ENCODE measurements at places on chromosomes 11 and 22. TPM values are rescaled to one million over a fixed set of nuclear protein-coding genes. Genes with fewer than 3 reads are reported as not detected.

DNA sequence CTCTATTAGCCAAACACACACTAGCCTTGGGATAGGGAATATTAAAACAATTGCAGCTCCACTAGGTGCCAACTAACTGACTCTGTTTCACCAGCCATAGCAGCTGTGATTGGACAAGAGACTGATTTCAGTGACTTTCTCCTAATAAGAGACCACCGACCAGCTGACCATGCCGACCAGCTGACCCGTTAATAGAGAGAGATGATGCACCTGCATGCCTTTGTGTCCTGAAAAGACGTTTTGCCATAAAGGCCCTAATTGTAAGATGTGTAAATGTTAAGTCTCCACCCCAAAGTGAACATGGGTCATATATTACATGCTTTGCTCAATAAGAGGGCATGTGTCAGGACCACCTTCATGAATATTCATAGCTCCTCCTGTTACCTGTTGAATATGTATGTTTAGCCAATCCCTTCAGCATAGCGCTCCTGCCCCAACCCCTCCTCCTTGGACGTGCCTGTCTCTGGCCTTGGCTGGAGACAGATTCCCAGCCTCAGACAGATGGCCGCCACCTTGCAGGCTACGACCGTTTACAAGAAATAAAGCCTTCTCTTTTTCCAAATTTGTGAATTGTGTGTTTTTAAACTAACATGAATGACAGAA, 1.3 kb upstream of the NADSYN1 start:
- no peak for DNase-seq

The RELT gene
- total RNA-seq = 139 TPM

GRCh38 chr11:59614277-59615119, 1.1 kb downstream of the OSBP start:
- no peak for DNase-seq

The RTN4R gene
- total RNA-seq = 0.68 TPM

GRCh38 chr22:49670456-49671330, 157.0 kb downstream of the BRD1 start:
- DNase-seq = no peak

The CCDC15 gene
- 1.3 TPM for total RNA-seq

The GAS2 gene
- total RNA-seq = 2.2 TPM

DNA sequence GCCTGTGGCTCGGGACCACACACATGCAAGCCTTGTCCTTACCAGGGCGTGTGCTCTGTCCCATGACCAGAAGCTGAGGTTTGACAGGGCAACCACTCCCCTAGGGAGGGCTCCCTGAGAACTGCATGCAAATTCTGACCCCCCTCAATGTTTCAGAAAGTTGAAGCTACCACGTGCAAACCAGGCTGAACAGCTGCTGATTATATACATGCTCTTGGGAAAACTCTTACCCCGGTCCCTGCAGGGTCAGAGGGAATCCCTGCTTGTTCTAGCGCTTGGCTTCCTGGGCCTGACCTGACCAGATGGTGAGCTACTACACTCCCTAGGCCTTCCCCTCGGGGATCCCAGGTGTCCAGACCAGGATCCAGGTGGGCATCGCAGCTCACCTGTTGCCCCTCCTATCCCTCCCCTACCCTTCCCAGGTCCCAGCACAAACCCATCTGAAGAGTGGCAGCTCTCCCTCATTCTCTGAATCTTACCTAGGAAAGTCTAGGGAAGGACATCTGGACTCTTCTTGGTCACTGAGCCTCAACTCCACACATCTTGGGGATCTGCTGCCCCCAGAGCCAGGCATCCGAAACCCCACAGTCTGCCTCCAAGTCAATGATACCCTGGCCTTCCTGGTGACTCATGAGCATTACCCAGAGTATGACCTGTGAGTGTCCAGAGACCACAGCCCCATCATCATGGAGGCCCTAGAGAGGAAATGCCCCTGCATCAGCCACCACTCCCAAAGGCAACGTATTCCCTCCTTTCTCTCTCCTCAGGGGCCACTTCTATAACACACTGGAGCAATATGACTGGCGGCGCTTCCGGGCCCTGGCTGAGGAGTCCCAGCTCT, 61.5 kb downstream of the BTG4 start:
- DNase-seq = no peak

DNA sequence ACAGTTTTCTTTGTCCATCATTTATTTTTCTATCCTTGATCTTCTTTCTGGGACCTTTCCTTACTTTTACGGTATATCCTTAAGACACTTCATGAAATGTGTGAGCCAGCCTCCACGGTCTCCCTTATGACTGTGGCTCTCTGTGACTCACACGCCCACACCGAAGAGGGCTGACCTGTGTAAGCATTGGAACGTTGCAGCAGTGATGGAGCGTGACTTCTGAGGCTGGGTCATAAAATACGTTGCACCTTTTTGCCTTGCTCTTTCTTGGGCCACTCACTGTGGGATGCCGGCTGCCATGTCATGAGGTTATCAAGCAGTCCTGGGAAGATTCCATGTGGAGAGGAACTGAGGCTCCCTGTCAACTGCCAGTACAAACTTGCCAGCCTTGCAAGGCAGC, 96.3 kb upstream of the RAB1B start:
- DNase-seq = no peak

- no peak for DNase-seq
Observed at GRCh38 chr11:128949791-128950454, 7.3 kb upstream of the TP53AIP1 start.

- DNase-seq = no peak
Observed at GRCh38 chr22:43542681-43543521, 131.1 kb downstream of the MPPED1 start.

DNA sequence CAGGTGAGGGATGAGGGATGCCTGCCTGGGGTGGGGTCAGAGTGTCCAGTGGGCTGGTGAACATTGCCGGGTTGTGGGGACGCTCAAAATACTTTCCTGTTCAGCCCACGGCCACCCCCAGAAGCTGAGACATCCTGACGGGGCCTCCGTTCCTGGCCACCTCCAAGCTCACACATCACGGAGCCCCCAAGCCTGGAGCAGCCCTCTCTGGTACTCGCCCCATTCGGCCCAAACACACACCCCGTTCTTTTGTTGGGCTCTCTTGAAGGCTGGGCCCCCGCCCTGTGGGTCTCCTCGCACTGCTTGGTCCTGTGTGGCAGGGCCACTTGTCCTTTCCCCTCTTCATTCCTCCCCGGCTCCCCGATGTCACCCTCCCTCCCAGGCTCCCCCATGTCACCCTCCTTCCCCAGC, 442.6 kb downstream of the TBC1D22A start:
- DNase-seq = no peak

DNA sequence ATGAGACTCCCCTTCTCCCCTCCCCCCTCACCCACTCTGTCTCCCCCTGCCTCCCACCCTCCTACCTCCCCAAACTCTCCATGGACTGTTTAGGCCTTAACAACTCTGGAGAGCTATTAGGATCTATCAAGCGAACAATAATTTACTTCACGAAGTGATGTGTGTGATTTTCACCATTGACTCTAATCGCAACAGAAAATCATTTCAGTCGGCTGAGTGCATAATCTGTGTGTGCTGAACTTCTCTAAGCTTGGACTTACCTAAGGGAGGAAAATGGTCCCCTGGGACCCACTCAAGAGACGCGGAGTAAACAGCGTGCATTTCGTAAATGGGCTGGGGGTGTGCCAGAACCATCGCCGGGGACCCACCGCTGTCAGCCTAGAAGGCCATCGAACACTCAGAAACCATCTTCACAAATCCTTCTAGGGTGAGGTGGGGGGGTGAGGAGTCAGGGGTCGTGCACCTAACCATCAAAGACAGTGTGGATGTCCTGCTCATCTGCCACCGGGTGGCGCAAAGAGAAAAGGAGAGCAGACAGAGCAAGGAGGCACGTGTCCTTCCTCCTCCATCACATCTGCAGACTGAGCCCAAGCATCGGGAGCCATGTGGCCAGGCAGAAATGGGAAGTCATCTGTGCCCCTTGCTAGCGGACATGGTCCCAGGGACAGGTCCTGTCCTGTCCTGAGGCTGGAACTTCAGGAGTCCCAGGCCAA, 62.1 kb upstream of the NUP50 start:
- DNase-seq = no peak

DNA sequence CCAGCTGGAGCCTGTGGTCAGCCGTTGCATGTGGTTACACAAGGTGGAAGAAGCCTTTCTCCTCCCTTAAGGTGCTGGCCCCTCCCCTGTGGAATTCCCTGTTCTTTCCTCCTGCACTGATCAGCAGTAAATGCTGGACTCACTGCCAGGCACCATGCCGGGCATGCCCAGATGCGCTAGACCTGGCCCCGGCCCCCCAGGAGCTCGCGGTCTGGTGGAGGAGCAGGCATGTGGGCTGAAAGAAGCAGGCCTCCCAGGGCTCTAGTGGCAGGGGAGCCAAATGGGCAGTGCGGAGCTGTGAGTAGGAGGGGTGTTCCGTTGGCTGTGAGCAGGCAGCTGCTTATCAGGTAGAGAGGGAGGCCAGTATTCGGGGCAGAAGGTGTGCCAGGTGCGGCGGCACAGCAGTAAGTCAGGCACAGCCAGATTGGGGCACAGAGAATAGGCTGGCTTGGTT, 10.2 kb downstream of the DGKZ start:
- no peak for DNase-seq

DNA sequence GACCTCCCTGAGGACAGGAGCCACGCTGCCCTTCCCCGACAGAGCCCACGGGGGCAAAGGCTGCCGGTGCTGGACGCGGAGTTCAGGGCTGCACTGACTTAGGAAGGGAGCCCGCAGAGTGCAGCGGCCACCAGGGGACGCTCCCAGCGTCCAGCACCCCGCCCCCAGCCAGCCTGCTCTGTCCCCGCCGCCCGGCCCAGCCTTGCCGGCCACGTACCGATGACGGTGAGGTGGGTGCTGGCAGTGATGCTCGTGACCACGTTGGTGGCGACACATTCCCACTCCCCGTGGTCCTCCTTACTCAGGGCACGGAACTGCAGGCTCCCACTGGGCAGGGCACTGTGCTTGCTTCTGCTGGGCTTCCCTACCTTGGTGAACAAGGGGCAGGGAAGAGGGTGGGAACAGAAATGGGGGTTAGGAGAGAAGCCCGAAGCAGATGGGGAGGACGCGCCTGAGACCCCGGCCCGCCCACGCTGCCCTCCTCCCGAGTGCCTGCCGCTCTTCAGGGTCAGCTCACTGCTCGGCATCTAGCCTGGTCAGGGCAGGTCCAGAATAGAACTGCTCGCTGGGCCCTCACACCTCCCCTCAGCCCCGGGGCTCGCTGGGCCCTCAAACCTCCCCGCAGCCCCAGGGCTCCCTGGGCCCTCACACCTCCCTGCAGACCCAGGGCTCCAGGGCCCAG, 25.9 kb downstream of the IGSF9B start:
- DNase-seq = no peak

DNA sequence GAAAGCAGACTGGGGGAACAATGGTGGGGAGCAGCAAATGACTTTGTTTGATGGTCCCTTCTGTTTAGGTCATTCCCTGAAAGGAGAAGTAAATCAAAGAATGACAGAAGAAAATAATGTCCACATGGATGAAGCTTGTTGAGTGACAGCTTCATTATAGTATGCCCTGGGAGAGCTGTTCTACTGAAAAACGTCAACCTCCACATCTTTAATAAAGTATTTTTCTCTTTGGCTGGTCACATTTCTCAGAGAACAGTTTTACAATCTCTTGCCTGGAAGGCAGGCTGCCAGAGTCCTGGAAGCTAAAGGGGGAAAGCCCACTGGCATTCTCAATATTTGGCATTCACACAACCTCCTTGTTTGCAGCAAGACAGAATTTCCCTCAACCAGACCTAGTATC, 287.9 kb downstream of the SWAP70 start:
- DNase-seq = no peak

- no peak for DNase-seq
Observed at GRCh38 chr11:75342231-75342918, 9.1 kb downstream of the ARRB1 start.

The FGF4 gene
- not detected for total RNA-seq

The BIK gene
- 3.8 TPM for total RNA-seq

DNA sequence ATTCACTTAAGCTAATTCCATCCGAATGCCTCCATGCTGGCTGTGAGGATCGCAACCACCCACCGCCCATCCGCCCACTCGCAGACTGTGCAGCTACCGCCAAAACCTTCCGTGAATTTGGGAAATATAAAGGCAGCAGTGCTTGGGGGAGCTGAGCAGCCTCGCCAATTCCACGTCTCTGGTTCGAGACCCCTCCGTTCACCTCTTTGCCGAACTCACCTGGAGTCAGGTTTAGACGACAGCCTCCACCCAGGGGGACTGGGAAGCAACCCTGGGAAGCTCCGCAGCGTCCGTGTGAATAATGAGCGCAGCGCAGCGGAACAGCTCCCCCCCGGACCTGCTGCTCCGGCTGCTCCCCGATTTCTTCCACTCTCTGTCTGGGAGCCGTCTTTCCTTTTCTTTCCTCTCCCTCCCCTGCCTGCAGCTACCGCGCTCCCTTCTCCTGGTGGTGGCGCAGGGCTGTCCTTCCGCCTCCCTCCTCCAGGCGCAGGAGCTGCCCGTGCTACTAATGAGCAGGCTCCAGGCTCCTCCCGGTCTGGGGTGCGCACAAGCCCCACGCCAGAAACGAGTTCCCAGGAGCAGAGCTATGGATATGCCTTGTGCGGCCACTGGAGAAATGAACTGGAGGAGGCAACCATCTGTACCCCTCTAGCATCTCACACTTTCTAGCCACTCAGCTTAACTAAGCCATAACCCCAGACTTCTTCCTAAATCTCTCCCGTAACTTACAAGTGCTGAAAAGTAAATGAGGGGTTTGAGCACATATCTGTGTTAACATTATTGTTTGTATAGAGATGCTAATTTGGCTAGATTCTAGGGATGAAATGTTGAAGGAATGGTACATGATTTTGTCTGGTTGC, 107.3 kb downstream of the XKR3 start:
- DNase-seq = no peak

DNA sequence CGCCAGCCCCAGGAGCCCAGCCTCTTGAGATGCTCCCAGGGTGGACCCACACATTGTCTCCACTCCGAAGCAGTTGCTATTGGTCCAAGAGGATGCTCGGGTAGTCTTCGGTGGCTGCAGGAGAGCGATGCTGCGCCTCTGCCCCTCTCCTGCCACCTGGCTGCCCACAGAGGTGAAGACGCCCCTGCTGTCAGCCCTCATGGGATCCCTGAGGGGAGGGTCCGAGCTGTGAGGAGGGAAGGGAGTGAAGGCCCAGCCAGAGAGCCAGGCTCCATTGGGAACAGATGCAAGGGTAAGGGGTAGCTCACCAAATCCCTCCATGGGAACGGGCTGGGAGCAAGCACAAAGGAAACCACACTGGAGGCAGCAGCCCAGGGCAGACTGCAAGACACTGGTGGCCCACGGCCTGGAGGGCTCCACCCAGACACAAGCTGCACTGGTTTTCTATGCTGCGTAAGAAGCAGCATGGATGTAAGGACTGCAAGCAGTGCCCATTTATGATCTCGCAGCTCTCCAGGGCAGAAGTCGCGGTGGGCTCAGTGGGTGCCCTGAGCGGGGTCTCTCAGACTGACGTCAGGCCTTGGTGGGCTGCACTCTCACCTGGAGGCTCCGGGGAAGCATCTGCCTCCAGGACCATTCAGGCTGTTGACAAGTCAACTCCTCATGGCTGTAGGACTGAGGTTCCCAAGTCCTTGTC, 15.7 kb downstream of the TSPAN32 start:
- DNase-seq = no peak

DNA sequence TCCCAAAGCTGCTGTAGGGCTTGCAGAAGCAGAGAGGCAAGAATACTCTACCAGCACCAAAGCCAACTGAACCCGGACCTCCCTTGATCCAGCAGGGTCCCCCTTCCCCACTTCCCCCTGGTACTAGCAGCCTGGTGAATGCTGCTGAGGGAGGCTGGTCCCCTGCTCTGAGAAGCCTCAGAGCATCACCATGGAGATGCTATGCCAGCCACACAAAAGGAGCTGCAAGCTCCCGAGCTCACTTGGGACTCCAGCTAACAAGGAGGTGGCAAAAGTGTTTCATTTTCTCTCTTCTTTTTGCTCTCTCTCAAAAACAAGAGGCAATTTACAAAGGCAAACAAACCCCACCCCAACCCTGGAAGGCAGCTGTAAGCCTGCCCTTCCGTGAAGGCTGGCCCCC, 509.8 kb downstream of the BUD13 start:
- no peak for DNase-seq

GRCh38 chr11:69617220-69617619, 23.7 kb upstream of the CCND1 start:
- DNase-seq = no peak

All from T-helper 17 cell (primary cell).